Lung microvascular endothelial cell (primary cell): ENCODE measurements at places on chromosomes 3 and 15. TPM values are rescaled to one million over a fixed set of nuclear protein-coding genes. Genes with fewer than 3 reads are reported as not detected.

GRCh38 chr15:62989366-62990055 lies 53.0 kb upstream of the TPM1 start:
- no peak for DNase-seq

DNA sequence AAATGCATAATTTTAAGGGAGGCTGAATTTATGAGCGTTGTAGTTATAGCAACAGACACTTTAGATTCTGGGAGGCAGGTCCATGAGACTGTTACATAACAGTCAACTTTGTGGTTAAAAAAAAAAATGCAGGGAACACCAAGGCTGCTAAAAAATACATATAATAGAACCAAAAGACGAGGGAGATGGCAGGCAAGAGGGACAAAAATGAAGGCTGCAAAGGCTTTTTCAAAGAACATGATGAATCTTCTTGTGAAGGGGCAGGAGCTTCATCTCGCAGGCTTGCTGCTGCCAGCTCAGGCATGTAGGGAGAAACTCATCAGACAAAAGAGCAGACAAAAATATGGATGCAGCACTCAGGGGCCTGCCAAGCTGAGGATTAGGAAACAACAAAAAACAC lies 243.9 kb downstream of the SHQ1 start:
- DNase-seq, result no peak

DNA sequence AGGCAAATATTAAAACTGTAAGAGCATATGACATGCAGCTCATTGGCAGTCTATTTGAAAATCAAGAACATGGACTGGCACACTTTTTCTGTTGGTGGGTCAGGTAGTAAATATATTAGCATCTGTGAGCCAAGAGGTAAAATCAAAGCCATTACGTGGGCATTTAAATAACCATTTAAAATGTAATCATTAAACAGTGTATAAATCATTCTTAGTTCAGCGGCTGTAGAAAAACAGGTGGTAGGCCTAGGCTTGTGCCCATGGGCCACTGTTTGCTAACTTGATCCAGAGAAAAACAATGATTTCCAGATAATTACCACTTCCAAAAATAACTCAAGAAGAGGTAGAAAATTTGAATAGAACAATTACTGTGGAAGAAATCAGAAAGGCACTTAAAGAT lies 105.1 kb downstream of the CHST2 start:
- no peak for DNase-seq

DNA sequence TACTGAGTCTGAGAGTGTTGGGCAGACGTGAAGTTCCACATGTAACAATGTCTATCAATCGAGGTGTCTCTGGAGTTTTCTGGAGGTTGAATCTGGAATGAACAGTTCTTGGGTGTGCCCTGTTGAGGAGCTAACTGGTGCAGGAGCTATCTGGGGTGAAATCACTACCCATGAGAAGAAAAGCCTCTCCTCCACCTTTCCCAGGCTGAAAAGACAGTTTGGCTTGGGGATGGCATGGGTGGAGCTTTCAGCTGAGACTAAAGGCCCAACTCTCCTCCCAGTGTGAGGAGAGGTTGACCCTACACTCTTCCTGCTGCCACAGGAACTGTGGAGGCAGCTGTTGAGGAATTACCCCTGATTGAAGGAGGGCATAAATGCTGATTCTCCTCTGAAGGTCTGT lies 54.4 kb upstream of the LRRFIP2 start:
- no peak for DNase-seq

DNA sequence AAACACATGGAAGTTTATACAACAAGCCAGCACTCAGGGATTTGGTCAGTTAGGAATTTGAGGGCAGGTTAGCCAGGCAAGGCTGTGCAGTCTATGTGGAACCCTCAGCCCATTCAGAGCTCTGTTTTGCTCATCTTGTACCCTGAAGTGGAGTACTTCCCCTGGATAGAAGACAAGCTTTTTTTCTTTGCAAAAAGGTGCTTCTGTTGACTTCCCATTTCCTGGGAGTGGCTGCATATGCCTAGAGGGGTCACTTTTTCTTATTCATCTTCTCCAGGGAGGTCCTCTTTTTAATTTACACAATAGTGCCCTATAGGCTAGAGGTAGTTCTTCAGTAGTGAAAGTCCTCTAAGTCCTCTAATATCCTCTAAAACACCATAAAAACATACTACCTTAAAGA lies 225.0 kb upstream of the P2RY1 start:
- no peak for DNase-seq

DNA sequence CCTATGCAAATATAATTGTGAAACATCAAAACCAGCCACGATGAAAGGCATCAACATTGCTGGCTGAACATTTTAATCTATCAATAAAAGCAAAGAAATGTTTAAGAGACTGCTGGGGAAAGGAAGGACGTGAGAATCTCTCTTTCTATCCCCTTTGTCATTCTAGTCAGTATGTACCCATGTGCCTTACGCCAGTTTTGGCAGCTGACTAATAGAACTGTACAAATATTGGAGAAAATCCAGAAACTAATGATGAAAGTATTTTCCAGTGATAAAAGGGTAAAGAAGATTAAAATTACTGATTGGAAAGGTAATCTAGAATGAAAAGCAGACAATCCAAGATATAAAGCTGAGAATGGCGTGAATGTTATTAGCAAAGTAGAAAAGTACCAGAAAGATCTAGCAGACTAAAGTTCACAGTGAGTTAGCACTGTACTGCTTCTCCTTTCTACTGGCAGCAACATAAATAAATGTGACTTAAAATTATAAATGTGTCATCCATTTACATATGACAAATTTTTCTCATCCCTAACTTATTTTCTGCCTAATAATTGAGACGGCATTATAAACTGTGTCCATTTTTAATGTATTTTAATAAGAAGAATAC lies 401.9 kb upstream of the CNTN4 start:
- DNase-seq, result no peak

DNA sequence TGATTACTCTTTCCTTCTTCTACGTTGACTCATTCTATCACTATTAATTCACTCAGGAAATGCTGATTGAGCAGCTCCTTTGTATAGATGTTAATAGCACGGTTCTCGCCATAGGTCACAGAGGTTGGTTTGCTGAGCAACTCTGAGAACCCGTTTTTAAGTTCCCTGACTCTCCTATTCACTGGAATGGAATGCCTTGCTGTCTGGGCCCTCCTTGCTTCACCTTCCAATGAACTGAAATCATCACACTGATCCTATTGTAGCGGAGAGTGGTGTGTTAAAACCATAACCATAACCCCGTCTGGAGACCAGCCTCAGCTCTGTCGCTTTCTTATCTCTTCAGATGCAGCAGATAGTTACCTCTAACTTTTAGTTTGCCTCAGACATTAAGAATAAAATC lies 323.6 kb downstream of the GABRB3 start:
- DNase-seq, result no peak

- peak; percentile 32 for DNase-seq
Measured at GRCh38 chr3:102536456-102536855, 101.6 kb downstream of the ZPLD1 start.

DNA sequence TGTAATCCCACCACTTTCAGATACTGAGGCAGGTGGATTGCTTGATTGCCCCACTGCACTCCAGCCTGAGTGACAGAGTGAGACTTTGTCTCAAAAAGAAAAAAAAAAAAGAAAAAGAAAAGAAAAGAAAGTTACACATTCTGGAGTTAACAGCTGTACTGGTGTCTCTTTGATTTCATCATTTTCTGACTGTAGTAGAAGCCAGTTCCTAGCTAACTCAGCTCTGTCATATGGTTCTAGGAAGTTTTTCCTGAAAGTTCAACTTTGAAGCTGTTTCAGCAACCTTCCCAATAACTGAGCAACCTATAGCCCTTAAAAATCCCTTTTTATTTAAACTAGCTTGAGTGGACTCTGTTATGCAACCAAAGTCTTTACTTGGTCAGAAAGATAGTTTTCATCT lies 104.6 kb upstream of the STRIT1 start:
- no peak for DNase-seq

DNA sequence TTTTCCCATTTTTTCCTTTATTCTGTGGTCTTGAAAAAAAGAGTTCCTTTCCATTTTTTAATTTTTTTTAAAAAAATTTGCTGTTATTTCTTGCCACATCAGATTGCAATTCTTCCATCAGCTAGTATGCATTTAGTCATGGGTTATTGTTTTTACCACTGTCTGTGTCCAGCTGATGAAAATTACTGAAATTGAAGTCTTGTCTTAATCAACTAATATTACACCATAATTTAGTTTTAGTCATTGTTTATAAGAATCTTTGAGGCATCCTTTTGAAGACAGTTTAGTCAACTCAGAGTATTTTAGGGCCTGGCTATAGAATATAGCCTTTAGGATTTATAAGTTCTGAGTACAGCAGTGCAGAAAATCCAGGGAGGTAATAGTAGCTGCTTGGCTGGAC lies 172.1 kb downstream of the LRTM1 start:
- no peak for DNase-seq

GRCh38 chr3:146646261-146646660 lies 41.1 kb upstream of the PLSCR5 start:
- no peak for DNase-seq

Gene GRM7
- total RNA-seq, result under 0.01 TPM in 1 of 2 replicates, not detected in the other

Gene GOLGA6L4
- total RNA-seq, result 0.65 and 0.99 TPM in 2 replicates

Gene GLDN
- not detected in 2 replicates for total RNA-seq

Gene KLF15
- total RNA-seq, result 1.5 and 8.1 TPM in 2 replicates

Gene PLA2G4E
- not detected in 2 replicates for total RNA-seq

Gene ZPLD1
- not detected in 2 replicates for total RNA-seq

Gene PLA2G4D
- not detected in 2 replicates for total RNA-seq
